GF-D8 (cell line): ENCODE measurements at places on chromosomes 7 and 10.

GRCh38 chr7:75578081-75578480 is 86.0 kb downstream of the SPDYE5 start:
- no peak for DNase-seq

DNA sequence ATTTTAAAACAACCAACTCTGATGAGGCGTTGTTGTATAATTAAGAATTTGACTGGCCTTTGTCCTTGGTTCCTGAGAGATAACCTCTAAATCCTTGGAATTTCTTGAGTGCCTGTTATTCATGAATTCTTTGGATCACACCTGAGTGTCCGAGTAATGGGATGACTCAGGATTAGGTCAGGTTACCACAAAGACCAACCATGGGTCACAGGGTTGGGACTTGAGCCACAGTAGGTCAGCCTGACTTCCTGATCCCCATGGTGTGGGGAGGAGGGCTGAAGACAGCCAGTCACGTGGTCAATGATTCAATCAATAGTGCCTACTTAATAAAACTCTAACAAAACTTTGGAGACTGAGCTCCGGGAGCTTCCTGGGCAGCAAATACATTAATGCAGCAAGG is 192.5 kb downstream of the GFRA1 start:
- no peak for DNase-seq

DNA sequence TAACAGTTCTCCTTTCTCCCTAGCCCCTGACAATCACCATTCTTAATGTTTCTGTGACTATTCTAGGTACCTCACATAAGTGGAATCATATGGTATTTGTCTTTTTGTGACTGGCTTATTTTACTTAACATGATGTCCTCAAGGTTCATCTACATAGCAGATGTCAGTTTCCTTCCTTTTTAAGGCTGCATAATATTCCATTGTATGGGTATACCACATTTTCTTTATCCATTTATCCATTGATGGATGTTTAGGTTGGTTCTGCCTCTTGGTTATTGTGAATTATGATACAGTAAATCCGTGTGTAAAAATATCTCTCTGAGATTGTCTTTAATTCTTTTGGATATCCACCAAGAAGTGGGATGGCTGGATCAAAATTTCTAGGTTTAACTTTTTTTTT is 13.2 kb downstream of the BBS9 start:
- DNase-seq, result no peak

DNA sequence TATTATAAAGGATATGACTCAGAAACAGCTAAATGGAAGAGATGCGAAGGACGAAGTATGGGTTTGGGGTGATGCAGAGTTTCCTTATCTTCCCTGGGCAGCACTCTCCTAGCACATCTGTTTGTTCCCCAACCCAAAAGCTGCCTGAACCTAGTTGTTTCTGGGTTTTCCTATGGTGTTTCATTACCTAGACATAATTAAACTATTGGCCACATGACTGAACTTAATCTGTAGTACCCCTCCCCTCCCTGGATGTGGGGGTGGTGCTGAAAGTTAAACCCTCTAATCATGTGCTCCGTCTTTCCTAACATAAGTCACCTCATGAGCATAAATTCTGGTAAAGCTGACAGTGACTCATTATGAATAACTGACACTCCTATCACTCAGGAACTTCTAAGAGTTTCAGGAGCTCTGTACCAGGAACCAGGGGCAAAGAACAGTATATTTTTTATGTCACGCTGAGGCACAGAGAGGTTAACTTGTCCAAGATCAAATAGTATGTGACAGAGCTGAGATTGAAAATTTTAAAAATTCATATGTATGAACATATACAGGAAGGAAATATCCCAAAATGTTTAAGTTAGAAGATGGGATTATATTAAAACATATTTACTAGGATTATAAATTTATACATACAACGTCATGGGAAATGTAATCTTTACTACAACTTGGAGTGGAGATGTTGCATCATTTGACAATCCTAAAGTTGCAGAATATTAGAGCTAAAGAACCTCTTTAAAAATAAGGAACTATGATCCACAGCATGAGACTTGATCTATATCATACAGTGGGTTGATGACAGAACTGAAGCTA is 4.8 kb downstream of the STRIP2 start:
- no peak for DNase-seq

- DNase-seq, result peak; percentile 60
Measured at GRCh38 chr10:102118867-102119266, 1.3 kb downstream of the LDB1 start.

GRCh38 chr10:54710918-54711317 is 90.1 kb downstream of the PCDH15 start:
- no peak for DNase-seq

DNA sequence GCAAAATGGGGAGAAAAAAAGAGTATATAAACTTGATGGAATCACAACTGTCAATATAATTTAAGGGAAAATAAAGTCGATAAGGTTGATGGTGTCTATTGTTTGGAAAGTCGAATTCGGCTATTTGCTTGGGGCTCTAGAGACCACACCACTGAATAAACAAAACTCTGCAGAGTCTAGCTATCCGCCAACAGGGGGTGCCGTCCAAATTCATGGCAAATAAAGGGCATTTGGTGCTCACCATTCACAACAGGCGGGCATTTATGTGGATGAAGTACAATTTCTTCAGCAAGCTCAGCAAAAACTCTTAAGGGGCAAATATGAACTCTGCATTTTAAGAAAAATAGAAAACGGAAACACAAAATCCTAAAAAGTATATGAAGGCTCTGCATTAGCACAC is 23.3 kb downstream of the CD36 start:
- no peak for DNase-seq

GRCh38 chr7:85095366-85095765 is 91.5 kb downstream of the SEMA3D start:
- DNase-seq, result no peak

DNA sequence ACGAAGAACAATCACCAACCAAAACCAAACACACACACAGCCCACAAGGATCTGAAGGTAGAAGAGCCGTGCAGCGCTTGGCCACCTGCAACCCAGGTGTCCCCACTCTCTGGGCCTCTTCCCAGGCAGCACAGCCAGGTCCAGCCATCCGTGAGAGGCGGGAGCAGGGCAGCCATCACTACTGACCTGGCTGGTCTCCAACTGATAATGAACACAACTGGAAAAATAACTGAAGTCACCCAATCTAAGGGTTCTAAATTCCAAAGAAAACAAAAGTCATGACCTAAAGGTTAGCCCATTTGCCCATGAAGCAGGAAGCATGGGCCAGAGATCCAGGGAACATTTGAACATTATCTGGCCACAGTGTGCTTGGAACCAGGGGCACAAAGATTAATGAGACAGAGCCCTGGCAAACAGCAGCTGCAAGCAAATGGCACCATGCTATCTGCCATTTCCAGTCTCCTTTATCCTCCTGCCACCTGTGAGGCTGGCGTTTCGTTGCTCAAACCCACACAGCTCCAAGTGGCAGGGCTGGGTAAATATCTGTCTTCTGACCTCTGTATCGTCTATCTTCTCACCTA is 207.9 kb downstream of the TNS3 start:
- no peak for DNase-seq

DNA sequence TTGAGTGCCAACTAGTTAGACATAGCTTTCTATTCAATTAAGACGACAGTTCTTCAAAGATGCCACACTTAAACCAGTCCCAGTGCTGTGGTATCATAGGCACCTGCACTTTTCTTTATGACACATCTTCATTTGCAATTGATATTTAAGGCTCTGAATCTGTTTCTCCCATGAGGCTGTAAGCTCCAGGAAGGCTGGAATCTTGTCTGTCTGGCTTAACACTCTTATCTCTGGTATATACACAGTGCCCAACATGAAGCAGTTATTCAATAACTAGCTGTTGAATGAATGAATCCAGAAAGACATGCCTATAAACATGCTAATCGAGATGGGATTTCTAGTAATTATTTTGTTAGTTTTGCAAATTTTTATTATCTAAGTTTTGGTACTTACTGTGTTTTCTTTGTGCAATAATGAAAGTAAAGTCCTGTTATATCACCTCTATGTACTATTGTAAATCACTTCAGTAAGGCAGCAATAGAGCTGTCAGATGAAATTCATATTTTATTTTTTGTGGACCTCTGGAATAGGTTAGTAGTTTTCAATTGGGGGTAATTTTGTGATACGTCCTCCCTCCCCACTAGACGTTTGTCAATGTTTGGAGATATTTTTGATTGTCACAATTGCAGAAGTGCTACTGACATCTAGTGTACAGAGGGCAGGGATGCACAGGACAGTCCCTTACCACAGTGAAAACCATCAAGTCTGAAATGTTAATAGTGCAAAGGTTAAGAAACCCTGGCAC is 51.3 kb upstream of the STEAP4 start:
- no peak for DNase-seq

GRCh38 chr7:2004841-2005725 is 227.7 kb downstream of the MAD1L1 start:
- no peak for DNase-seq

- no peak for DNase-seq
Measured at GRCh38 chr10:30231709-30232108, 117.4 kb downstream of the MTPAP start.

DNA sequence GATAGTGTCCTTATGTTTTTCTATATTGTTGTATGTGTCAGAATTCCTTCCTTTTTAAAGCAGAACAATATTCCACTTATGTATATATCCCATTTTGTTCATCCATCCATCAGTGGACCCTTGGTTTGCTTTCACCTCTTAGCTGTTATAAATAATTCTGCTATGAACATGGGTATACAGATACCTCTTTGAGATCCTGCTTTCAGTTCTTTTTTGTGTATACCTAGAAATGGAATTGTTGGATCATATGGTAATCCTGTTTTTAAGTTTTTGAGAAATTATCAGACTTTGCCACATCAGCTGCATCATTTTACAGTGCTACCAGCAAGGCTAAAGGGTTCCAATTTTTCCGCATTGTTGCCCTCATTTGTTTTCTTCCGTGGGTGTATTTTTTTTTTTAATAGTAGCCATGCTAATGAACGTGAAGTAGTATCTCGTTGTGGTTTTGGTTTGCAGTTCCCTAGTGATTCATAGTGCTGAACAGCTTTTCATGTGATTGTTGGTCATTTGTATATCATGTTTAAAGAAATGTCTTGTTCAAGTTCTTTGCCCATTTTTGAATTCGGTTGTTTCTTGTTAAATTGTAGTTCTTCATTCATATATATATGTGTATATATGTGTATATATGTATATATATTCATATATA is 87.8 kb downstream of the LCOR start:
- DNase-seq, result no peak

DNA sequence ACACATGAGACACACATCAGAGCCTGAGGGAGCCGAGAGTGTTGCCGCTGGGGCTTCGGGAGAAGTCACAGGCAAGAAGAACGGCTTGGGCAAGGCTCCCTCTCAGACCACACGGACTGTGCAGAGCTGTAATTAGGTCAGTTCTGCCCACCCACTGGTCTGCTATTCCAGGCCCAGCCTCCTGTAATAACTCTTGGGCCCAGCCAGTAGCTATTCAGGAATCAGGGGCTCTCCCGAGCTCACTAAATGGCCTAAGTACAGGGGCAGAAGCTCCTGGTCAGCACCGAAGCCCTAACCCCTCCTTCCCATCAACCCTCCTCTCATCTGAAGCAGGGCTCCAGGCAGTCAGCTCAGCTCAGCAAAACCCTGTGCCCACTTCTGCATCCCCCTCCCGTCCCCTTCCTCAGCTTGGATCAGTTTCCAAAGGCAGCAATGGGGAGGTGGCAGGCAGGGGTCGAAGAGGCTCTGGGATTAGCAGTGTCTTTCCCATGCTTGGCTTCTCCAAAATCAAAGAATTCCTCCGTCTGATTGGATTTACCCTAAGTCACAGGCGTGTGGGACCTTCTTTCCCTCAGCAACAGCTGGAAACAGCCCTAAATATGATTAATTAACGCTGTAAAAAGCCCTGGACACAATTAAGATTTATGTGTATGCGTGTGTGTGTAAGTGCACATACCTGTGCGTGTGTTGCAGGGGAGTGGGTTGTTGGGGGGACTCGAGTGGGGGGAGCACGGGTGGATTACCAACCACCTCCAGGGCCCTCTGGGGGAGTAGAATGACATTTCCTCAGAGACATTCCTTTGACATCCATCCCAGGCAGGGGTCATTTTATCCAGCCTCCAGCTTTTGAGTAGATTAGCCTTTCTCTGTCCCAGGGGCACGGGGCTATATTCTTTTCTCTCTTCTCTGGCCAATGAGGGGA is 48.4 kb upstream of the BTRC start:
- DNase-seq, result no peak

GRCh38 chr10:60967854-60968484 is 24.0 kb upstream of the RHOBTB1 start:
- DNase-seq, result no peak

GRCh38 chr7:50565977-50566376 is 772 bp upstream of the DDC start:
- no peak for DNase-seq

GRCh38 chr10:132204078-132204780 is 17.5 kb downstream of the DPYSL4 start:
- DNase-seq, result no peak

DNA sequence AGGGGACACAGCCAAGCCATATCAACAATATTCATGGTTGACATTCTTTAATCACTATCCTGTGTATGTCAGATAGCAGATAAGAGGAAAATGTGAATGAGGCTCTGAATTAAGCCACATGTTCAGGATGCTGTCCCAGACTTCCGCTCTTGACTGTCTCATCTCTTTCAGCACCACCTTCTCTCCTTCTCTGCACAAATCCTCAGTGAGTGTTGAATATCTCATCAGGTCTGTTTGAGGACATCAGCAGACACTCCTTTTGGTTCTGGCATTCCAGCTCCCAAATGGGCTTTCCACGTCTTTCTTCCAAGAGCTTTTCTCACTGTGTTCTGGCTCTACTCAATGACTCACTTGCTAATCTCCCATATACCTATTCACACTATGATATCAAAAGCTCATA is 321.7 kb downstream of the GALNT17 start:
- DNase-seq, result no peak

DNA sequence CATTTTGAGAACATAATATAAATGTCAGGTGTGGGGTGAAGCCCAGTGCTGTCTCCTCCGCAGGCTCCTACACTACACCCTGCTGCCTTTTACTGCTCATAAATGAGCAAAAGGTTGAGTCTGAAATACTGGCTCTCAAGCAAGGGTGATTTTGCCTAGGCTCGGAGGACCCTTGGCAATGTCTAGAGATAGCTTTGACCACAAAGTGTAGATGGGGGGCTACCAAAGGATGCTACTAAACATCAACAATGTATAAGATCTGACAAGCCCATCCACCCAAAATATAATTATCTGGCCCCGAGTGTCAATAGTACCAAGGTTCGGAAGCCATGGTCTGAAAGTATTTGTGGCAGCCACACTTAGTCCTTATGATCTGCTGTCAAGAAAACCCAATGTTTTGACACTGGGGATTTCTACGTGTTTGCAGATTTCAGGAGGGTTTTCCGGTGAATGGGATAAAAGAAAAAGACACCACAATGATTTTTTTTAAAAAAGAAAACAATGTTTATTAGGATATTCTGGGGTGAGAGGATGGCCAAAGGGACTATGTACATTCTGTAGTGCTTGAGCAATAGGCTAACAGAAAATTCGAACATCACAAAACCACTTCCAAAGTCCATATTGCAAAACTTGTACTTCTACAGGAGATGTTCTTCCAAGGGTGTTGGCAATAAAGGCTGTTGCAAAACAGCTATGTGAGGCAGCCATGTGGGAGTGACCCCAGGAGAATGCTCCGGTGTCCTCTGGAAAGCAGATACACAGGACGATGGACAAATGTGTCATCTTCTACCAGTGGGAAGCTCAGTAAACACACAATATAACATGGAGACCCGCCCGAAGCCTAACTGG is 216.3 kb downstream of the GFRA1 start:
- no peak for DNase-seq
